ENCODE measurements at places on chromosomes 2 and 18.

GRCh38 chr2:11533278-11534070, at the start of gene GREB1:
TSS of gene GREB1 (plus strand) at chr2:11534045. CDS start at chr2:11556615, 22,570 bp downstream.
- DNase-seq, result no peak

DNA sequence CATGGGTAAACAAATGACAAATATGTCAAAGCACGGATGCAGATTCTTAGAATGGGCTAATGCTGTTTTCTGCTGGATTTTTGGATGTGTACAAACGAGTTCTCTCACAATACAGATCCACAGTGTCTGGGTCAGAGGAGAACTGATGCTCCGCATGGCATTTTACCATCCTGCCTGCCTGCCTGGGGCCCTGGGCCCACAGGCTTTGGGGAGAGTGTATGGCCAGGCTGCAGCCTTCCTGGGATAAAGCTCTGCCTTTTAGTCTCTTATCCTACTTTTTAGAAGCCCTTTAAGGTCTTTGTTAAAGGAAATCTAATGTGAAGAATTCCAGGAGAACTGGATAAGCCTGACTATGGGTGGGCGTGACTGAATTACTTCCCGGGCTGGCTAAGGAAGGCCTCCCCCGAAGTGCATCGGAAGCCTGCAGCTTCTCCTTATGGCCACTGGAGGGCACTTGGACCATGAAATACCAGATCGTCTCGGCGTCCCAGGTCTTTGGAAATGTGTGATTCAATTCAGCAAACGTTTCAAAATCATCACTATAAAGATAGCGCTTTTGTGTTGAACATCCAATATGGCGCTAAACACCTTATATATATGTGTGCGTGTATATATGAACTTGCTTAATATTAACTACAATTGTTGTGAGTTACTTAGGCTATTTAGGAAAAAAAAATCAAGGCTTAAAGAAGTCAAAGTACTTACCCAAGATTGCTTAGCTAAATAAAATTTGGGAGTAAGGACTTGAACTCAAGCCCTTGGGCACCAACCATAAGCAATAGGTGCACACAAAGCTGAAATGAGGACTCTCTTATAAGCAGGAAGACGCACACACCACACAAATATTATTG, 15.2 kb upstream of the DNPEP start:
- DNase-seq, result peak; percentile 81

DNA sequence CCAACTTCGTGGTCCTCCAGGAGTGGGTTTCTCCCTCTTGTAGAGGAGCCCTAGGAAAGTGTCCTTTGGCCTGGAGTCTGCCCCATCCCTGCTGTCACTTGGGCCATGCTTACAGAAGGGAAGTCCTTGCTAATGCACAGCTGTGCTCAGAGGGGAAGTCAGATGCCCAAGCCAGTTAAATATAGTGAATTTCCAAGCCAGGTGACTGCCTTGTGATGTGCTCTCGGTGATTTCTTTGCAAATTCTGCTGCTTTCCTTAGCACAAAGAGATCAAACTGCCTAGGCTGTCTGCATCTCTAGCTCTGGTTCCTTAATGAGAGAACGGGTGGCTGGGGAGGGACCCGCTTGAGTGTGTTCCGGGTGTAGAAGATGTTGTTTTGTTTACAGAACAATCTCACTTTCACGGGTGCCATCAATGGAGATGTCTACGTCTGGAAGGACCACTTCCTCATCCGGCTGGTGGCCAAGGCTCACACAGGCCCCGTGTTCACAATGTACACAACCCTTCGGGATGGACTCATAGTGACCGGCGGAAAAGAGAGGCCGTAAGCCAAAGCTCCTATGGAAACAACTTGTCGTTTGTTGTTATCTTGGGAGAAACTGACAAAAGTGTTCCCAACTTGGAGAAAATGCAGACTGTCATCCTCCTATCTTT, 91.4 kb downstream of the RTN4 start:
- no peak for DNase-seq

DNA sequence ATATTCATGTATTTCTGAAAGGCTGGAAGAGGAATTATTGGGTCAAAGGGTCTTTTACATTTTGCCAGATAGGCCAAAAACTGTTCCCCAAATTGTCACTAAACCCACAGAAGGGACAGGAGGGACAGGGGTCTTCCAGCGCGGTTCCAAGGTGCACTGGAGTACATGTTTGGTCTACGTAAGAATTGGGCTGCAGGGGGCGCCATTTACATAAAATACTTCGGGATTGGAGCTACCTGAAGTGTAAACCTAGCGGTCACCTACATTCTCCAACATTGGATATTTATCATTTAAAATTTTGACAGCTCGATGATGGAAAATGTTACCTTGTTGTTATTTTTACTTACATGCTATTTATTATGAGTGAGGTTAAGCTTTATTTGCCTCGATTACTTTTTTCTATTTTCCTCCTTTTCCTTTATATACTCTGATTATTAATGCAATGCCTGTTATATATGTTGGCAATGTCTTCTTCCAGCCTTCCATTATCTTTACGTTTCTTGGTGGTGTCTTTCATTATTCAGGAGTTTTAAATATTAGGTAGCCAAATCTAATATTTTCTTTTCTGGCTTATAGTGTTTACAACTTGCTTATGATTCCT, 43.0 kb upstream of the RAB6C start:
- no peak for DNase-seq

DNA sequence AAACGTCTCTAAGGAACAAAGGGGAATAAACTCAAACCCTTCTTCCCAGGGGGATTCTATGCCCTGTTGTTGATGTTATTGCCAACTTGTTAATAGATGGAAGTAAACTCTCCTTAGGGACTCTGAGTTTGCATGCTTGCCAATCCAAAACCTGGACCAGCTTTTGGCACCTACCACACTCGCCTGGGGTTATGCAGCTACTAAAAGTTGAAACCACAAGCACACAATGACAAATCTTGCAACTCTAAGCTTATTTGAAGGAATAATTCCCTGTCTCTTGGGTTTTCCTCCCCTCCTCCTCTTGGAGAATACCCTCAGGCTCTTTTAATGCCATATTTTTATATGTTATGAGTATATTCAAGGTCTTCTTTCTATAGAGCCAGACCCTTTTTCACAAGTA, 484.1 kb downstream of the FBXO15 start:
- DNase-seq, result no peak

- no peak for DNase-seq
Measured at GRCh38 chr2:196729418-196729817, 70.1 kb downstream of the GTF3C3 start.

DNA sequence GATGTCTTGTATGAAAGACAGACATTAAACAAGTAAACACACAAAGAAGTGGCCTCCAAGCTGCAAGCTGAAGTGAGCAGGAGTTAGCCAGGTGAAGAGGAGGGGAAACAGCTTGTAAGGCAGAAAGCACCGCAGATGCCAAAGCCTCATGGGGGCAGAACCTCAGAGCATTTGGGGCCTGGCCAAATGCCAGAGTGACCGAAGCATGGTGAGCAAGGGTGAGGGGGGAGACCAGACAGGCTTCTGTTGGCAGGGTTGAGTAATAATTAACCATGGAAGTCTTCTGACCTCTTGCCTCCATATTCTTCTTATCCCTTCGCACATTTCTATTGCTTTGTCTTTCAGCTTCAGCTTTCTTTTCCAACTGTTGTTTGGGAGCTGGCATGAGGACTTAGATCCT, 5.6 kb downstream of the QPCT start:
- no peak for DNase-seq

- no peak for DNase-seq
Measured at GRCh38 chr2:12090072-12090471, 343.6 kb downstream of the LPIN1 start.

- DNase-seq, result no peak
Measured at GRCh38 chr2:172021074-172021931, 21.6 kb downstream of the METAP1D start.

- DNase-seq, result no peak
Measured at GRCh38 chr2:8115966-8116365, 565.9 kb upstream of the ID2 start.

DNA sequence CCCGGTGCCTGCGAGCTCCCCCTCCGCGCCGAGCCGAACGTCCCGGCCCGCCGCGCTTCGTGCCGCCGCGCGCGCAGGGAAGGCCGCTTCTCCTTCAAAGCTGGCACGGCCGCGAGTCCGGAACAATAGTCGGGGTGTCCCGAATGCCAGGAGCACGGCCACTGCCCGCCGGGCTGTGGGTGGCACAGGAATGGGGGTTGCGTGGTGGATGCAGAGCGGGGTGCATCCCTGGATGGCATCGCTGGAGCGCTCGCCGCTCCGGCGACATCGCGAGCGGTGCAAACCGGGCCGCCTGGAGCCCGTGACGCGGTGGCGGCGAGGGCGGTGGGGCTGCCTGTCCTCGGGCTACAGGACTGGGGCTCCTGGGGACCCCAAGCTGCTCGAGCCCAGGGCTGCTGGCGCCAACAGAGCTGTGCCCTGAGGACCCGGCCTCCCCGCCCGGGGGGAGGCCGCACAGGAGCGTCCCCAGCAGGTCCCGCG, 1.1 kb upstream of the SATB2 start:
- DNase-seq, result no peak

- no peak for DNase-seq
Measured at GRCh38 chr18:8399138-8399537, 210.1 kb upstream of the RAB12 start.

DNA sequence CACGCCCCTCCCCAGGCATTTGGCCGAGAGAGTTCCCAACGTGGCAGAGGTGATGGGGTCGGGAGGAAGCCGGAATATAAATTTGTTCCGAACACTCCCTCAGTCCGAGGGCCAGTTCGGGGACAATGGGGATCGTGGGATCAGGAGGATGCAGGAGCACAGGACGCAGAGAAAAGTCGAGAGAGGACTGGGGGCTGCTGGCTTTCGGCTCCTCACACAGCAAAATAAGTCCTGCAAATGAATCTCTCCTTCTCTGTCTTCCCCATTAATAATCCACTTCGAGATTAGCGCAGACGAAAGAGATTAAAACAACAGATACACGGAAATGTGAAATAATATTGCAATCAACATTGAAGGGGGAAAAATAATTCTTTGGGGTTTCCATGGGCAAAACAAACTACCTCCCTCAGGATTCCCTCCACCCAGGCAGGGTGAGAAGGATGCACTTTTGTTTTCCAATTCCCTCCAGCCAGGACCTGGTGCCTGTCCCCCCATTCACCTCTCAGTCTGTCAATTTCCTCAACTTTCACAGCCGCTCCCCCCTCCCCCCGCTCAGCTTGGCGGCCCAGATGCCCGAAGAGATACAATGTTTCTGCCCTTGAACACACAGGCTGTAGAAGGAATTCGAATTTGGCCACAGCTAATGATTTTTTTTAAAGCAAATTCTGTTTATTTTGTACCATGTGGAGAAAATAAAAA, 3.1 kb upstream of the ZEB2 start:
- DNase-seq, result peak; percentile 41

DNA sequence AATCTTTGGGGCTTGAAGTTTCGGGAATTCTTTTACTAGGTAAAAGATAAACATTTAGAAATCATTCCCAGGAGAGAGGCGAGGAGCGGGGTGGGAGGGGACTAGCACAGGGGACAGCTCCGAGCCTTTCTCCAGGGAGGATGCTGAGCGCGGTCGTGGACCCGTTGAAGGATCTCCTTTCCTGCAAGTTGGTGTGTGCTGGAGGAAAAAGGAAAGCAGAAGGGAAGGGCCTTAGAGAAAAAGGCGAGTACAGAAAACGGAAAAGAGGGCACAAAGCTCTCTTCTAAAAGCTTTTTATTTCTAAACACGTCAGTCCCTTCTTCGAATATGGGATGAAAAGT, 640 bp downstream of the SLC39A6 start:
- DNase-seq, result no peak

DNA sequence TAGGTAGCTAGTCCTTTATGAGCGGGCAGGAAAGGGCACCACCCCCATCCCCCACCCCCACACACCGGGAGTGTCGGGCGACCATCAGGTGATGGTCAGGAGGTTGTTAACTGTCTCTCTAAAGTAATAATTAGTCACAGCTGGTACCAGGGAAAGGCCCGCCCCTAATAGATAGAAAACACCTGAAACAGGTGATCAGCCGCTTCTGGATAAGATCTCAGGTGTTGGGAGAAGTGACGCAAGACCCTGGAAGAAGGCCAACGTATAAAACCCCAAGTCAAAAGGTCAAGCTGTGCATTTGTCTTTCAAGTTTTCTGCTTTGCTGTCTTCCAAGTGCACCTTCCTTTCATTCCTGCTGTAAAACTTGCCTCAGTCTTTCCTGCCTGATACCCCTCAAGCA, 59.6 kb upstream of the LINC00305 start:
- no peak for DNase-seq

- no peak for DNase-seq
Measured at GRCh38 chr18:43952398-43952797, 675.1 kb upstream of the SYT4 start.

DNA sequence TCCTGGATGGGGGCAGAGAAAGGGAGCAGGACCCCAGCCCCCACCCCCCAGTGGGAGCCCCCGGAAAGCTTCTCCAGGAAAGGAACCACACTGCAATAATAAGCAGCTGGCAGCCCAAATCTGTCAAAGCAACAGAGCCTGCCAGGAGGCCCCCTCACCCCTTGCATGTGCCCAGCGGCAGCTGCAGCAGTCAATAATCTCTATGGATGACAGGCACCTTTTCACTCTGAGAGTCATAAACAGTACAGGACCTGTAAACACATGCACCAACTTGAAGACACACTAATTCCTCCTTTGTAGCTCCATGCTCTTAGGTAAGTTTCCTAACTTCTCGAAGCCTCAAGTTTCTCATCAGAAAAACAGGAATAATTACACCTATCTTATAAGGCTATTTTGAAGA, 26.2 kb upstream of the KDM3A start:
- DNase-seq, result no peak

- DNase-seq, result no peak
Measured at GRCh38 chr2:224954980-224955379, 87.3 kb downstream of the DOCK10 start.

DNA sequence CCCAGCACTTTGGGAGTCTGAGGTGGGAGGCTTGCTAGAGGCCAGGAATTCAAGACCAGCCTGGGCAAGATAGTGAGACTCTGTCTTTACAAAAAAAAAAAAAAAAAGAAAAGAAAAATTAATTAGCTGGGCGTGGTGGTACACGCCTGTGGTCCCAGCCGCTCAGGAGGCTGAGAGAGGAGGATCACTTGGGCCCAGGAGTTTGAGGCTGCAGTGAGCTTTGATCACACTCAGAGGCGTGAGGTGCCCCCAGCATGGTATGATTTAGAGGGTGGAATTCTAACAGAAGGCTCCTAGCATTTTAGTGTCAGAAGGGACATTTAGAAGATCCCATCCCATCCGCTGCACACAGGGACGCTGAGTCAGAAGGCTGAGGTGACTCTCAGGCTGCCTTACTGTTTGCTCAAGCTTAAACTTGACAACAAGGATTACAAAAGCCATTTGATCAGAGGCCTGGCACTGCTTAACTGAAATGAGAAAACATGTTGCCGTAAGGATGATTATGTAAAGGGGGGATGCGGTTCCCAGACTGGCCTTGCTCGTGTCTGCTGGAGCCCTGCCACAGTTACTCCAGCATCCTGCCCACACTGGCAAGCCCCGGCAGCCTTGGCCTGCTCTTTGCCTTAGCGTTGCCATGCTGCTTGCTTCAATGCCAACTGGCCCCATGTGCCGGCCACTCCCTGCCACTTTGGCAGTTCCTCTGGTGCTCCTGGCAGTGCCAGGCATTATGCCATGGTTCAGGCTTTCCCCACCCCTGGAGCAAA, 45.6 kb upstream of the SLC1A4 start:
- peak; percentile 56 for DNase-seq

- peak; percentile 36 for DNase-seq
Measured at GRCh38 chr18:76426737-76427305, 68.2 kb downstream of the ZNF516 start.

- DNase-seq, result peak; percentile 90
Measured at GRCh38 chr2:178478439-178479274, at the start of gene FKBP7. TSS of gene FKBP7 (minus strand) at chr2:178478600. CDS start at chr2:178478499, 101 bp downstream.

Data from left cardiac atrium (tissue), 4 donors.